Cortex of kidney (tissue), 1 donor: ENCODE measurements at places on chromosomes 3 and 15.

DNA sequence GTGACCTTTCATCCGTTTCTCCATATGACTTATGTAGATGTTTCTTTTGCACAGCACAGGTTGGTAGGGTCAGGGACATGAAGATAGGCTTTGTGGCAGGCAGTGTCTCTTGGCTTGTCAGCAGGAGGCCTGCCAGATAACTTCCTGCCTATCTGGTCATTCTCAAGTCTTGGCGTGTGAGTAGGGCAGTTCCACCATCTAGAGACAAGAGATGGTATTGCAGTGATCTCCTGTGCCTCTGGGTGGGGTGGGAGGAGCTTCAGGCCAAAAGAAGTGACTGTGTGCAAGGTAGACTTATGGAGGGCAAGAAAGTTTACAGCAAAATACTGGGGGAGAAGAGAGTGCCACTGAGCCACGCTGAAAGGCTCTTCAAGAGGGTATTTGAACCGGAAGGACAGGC lies 11.0 kb downstream of the TEX264 start:
- DNase-seq, result no peak

GRCh38 chr15:39074341-39074985 lies 506.4 kb upstream of the THBS1 start:
- no peak for DNase-seq

DNA sequence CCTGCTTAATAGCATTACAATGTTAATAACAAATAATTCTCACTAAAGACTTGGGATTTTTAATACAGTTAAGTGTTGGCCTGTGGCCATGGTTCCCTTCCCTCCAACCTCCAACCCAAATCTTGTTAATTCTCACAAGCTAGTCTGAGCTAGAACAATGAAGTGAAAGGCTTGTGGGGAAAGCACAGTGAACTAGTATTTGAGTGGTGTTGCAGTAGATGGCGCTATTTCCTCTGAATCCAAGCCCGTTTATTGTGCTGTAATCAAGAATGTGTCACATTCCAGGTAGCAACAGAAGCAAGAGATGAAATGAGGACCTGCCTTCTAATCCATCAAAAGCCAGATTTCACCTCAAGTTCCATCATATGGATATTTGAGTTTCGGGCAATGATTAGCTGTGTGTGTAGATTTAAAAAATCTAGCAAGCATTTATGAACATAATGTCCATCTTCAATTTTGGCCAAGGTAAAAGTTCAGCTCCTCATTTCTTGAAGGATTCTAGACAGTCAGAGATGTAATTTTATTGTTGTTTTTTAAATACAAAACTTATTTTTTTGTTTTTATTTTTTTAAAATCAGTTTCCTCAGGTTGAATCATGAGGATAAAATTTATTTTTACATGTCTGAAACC lies 160.7 kb downstream of the SQOR start:
- no peak for DNase-seq

DNA sequence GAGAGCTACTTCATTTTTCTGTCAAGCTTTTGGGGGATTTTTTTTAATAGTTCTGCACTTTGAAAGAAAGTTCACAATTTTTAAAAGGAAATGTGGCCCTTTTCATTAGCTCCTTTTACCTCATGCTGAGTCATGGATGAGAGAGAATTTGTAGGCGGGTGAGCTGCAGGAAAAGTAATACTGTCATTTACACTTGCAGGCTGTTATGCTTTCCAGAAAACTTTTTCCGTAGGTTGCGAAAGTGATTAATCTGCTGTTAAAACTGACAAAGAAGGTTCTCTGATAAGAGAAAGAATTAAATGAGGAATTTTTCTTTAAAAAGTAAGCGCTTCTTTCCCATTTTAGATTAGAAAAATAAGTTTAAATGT lies 430.2 kb downstream of the LPP start:
- DNase-seq, result no peak

- DNase-seq, result no peak
Observed at GRCh38 chr3:15051531-15051930, 13.6 kb downstream of the MRPS25 start.

DNA sequence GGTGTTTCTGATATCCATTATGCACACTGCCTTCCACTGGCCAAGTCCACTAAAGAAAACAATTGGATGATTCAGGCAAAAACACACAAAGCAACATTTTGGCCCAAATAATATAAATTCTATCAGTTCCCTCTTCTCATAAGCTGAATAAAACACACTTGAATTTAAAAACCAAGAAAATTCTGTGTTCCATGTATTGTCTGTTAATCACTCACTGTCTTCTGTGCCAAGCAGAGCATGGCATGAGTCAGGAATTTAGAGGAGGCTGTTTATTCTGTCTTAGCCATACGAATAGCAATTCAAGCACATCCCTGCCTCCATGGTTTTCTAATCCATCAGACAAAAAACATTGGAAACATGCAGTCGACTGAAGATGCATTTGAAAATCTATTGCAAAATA lies 215.6 kb upstream of the UMPS start:
- DNase-seq, result no peak

DNA sequence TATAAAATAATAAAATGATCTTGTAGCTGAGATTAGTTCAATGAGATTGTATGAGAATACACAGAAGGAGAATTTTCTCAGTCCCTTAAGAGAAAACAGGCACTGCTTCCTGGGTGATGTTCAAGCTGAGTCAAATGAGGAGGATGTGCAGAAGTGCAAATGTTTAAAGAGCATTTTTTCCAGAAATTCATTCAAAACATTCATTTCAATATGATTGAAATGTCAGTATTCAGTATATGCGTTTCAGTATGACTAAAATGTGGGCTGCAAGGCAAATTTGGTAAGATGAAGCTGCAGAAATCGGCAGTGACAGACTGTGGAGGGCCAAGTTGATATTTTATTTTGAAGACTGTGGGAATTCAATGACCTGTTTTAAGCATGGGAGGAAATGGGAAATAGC lies 19.3 kb upstream of the PYDC2 start:
- no peak for DNase-seq

DNA sequence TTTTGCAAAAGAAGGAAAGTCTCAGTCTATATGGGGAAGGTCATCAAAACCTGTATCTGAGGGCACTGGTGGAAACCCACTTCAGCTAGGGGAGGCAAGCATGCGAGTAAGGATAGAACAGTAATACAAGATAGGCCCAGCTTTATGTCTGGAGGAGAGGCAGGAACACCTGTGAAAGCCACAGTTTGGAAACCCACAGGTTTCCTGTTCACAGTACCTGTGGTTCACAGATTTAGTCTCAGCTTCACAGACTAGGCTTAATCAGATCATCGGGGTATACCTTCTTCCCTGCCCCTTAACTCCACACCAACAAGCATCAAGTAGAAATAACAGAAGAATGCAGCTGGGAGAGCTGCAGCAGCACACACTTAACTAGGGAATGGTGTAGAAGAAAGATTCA lies 36.2 kb downstream of the C2CD4B start:
- DNase-seq, result no peak

DNA sequence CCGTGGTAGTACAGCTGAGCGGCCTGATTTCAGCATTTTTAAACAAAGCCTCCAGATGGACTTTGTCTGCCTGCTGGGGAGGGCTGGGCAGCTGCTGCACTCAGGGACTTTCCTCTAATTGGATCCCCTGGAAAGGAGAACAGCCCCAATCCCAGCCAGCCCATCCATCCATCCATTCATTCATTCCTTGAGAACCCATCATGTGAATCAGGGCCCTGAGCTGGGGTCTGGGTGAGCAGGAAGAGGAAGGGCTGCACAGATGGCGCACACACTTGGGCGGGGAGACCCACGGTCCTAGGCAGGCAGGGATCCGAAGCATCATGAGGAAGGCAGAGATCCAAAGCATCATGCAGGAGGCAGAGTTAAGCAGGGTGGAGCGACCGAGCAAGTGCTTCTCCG lies 45.7 kb downstream of the TPRA1 start:
- DNase-seq, result no peak

GRCh38 chr3:143356839-143357238 lies 237.3 kb downstream of the CHST2 start:
- DNase-seq, result no peak

DNA sequence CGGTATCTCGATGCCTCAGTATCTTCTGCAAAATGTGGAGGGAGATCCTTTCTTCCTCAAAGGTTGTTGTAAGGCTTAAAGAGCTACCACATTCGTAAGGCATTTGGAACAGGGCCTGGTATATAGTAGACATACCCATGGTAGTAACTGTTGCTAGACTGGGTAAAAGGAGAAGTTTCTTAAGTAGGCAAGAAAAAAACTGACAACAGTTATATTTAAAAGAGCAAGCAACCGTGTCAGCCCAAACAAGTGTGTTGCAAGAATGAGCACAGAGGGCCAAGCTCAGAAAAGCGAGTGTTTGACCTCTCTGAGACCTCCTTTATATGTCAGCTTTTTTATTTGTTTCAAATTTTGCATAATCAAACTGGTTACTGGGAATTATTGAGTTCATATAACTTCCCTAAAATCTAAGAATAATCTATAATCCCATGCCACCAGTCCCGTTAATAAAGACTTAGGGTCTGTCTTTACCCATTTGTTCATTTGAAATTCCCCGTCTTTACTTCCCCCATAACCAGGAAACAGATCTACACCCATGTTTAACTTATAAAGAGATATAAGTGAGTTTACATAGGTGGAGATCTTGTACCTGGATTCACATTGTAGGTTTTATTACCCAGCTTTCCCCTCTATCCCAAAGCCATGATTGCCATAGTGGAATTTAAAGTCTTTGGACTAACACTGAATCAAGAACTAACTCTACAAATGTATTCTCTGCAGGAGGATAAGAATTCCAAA lies 7.3 kb downstream of the B3GNT5 start:
- no peak for DNase-seq

DNA sequence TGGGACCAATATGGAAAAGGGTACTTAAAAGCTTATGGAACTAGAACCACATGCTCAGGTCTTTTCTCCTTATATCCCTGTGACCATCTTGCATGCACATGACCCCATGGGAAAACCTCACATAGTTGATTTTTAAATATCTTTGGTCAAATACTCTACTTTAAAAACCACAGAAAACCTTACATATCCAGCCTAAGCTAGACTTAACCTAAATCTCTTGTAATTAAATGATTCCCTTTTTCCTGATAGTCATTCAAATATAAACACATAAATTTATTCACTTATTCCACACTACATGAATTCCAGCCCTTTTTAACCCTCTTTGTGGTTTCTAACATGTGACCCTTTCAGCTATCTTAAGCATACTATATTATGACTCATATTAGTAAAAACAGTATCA lies 46.8 kb downstream of the DNAJC13 start:
- DNase-seq, result no peak

DNA sequence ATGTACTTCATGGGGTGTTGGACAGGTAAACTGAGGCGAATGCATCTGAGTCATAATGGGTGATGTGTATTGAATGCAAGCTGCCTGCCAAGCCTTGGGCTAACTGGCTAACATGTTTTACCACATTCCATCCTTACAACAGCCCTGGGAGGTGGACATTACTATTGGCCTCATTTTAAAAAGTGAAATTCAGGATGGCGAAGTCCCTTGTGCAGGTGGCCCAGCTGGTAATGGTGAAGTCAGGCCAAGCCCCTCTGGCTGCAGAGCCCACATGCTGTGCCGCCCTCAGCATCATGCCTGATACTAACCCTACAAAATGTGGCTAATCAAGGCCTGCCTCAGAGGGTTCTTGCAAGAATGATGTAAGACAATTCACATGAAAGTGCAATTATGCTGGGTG lies 60.0 kb upstream of the CHD2 start:
- no peak for DNase-seq

DNA sequence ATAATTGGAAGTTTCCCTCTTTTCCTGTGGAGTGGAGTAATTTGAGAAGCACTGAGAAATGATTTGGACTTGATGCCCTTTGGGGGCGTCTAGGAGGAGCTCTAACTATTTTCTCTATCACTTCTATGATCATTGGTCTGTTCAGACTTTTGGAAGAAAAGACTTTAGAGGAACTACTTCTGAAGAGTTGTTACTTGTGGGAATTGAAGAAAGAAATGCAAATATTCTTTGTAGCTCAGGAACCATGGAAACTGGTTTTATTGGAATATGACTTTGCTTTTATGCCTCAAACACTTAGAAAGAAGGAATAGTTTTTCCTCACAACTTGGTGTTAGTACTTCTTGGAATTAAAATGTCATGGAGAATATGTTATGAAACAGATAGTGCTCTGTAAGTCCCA lies 122.0 kb upstream of the ALDH1A3 start:
- no peak for DNase-seq

- DNase-seq, result no peak
Observed at GRCh38 chr3:142968319-142969025, 5.0 kb upstream of the PAQR9 start.

- DNase-seq, result no peak
Observed at GRCh38 chr3:98457543-98457942, 5.5 kb upstream of the OR5K1 start.

DNA sequence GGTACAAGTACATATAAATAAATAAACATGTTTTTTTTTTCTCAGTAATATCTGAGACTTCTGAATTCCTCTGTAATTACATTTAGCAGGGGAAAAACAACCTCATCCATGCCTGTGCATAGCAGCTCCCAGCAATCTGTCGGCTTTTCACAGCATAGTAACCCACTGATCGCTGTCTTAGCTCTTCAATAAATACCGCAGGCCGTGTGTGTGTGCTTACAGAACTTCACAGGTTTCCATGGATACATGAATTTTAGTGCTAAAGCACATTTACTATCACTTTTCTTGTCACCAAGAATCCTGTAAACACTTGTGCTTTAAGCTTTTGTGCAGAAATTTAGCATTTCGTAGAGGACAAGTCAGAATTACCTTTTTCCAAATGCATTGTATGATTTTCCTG lies 4.0 kb upstream of the PLAAT1 start:
- no peak for DNase-seq

GRCh38 chr3:195595785-195596531 lies 12.2 kb upstream of the APOD start:
- DNase-seq, result no peak

DNA sequence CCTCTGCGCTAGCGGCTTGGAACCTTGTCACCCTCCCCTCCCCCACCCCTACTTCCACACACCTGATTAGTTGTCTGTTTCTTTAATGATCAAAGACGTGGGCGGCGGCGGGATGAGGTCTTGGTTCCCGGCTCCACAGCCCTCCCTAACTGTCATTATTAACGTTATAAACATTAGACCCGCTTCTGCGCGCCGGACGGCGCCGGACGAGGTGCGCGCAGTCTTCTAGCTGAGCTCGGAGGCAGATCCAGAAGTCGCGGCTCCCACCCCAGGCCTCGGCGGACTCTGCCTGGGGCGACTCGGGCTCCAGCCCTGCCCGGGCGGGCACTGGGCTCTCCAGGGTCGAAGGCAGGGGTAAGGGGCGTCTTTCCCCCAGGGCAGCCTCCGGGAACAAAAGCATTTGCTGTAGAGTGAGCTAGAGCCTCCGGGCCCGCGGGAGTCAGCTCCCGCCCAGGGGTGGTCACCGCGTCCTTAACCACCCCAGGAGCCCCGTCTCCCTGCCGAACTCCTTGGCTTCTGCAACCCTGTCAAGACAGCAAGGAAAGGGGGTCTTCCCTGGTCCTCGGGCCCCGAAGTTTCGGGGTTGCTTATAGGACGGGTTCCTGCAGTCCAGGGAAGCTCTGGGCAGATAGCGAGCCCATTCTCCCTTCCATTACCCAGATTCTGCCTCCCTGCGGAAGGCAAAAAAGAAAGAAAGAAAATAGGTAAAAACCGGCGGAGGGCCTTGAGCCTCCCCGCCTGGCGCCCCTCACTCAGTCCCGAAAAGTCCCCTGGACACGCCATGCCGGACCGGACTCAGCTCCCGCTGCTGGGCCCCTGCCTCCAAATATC lies 2.2 kb upstream of the ISLR2 start:
- no peak for DNase-seq
